ENCODE measurements at places on chromosomes 2 and 18. TPM values are rescaled to one million over a fixed set of nuclear protein-coding genes. Genes with fewer than 3 reads are reported as not detected.

GRCh38 chr2:71892896-71893295 lies 254.8 kb downstream of the CYP26B1 start:
- DNase-seq: no peak

- DNase-seq: no peak
Measured at GRCh38 chr2:162065767-162066166, 8.2 kb downstream of the DPP4 start.

DNA sequence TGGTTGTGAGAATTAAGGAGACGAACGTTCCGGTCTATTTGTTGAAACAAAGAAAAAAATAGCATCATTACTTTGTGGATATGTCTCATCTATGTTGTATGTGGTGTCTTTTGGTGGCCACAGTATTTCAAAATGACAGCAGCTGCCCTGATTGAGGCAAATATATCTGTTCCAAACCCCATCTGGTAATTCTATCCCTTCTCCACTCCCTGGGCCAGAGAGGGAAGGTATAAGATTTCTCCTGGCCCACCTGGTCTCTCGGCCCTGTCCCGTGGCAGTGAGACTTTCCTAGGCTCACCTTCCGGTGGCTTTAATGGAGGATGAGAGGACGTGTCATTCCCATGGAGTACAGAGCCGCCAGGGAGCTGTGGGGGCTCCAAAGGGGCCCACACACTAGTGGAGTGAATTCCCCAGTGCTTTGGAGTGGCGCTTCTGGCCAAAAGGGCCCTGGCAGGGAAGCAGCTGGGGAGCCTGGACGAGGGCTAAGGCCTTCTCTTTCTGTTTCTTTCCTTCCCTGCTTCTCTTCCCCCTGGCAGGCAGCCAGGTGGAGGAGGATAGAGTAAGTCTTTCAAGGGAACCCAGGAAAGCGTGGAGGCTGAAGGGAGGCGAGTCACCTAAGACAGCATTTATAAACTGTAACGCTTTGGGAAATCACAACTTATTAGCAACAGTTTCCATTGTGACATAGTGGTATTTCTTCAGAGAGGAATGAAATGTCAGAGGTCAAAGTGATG lies 5.6 kb downstream of the FOSL2 start:
- no peak for DNase-seq

The TRIB2 gene
- total RNA-seq: 166 TPM

The SOCS6 gene
- 2.9 TPM for total RNA-seq

DNA sequence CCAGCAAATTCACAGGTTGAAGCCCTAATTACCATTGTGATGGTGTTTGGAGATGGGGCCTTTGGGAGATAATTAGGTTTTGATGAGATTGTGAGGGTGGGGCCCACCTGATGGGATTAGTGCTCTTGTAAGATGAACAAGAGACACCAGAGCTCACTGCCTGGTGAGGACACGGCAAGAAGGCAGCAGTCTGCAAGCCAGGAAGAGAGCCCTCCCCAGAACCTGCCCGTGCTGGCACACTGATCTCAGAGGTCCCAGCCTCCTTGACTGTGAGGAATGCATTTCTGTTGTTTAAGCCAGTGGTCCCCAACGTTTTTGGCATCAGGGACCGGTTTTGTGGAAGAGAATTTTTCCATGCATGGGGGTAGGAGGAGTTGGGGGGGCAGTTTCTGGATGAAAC lies 240.7 kb downstream of the KLHL29 start:
- no peak for DNase-seq

DNA sequence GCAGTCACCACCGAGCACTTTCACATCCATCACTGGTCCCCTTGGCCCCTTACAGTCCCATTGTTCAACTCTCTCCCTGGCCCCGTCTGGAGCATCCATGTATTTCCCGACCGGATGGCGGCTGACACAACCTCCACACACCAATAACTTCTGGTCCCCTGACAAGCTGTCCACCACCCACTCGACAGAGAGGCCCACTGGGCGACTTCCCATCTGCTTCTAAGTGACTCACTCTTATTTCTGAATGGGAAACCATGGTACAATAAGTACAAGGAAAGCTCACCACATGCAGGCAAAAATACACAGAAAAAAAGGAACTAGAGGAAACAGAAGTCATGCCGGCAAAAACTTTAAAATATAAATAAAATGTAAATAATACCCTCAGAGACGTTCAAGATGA lies 82.9 kb upstream of the RAB12 start:
- DNase-seq: no peak

DNA sequence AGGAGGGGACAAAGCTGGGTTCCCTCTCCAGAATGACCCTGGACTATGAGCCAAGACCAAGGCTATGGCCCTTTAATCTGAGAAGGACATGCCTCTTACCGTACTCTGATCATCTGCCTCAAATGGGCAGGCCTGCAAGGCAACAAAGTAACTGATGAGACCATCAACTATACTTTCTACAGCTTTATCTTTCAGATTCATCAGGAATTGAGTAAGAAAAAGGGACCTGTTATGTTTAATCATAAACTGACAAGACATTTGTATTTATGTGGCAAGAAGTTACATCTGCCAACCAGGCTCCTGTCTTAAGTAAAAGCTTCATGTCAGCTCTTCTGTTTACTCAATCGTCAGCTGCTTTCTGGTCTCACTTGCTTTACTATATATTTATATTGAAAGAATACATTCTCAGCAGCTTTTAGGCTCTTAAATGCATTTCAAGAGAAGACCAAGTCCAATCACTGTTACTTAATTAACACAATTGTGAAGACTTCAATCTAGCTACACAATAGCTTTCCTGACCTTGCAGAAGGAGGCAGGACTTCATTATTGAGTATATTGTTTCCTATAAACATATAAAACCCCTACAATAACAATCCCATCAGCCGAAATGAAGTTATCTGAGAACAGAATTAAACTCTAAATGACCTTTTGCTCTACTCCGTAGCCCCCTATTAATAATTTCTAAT lies 163.8 kb downstream of the ETAA1 start:
- no peak for DNase-seq

The TRIM43 gene
- not detected for total RNA-seq

- no peak for DNase-seq
Measured at GRCh38 chr2:197248623-197249022, 62.0 kb downstream of the ANKRD44 start.

DNA sequence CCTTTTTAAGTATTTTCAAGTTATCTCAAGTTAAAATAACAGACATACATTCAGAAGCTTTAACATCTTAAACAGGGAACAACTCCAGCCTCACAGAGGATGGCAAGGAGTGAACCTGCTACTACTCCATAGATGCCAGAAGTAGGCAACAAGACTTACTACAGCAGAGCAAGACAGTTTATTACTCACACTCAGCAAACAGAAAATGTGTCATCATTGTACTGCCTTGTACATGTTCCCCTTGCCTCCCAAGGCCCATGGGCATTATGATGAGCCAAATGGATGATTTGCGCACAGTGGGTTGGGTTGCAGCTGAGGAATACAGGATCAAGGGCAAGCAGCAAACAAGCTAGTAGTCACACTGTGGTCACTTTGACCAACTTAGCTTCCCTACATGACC lies 80.6 kb upstream of the VRK2 start:
- no peak for DNase-seq

GRCh38 chr2:1968988-1969700 lies 224.8 kb upstream of the PXDN start:
- no peak for DNase-seq

DNA sequence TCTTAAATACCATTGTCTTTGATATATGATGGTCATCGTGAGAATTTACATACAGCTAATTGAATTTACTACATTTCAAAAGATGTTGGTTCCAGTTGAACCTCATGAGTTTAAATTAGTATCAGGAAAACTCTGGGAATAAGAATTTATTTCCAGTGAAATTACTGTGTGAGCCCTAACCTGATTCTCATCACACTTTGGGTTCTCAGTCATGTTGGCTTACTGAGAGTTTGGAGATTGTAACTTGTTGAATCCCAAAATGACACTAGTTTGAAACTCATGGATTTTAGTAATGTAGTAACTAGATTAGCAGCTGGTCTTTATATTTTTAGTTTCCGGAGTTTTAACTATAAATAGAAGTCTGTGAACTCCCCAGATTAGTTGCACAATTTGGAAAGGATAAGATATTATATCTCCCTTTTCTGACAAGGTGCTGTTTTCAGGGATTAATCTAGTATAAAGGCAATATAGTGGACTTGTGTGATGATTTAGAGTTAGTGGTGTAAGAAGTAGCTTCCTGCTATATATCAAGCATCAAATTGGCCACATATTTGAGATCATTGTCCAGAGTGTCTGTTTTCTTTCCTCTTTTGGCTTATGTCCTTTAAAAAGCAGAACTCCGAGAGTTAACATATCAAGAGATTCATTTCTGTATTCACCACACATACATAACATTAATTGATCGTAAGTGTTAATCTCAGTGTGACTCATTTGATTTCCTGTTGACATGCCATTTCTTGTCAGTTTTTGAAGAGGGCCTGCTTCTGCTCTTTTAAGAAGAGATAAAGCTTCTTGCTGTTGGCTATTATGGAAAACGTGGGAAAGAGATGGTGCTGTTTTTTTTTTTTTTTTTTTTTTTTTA lies 15.7 kb downstream of the NDUFV2 start:
- no peak for DNase-seq

DNA sequence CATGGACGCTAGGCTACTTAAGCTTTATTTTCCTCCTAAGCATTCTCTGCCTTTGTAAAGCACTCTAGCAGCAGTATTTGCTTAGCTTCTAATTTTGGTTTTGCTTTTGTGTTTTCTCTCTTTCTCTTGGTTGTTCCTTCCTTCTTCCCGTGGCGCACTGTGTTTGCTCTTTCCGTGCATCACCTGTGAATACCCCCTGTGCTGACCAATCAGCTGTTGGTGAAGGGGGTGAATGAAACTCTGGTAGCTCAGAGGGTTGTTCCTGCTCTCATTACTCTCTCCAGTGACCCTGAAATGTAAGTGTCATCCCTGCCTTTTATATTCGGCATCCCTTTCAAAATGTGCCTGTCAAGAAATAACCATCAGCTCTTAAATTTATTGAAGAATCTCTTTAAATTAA lies 45.5 kb upstream of the TNFRSF11A start:
- DNase-seq: no peak

The REG3G gene
- total RNA-seq: not detected

The UGT1A8 gene
- not detected for total RNA-seq

- DNase-seq: no peak
Measured at GRCh38 chr2:118510807-118511206, 336.6 kb downstream of the EN1 start.

The ERMN gene
- 10.2 TPM for total RNA-seq

DNA sequence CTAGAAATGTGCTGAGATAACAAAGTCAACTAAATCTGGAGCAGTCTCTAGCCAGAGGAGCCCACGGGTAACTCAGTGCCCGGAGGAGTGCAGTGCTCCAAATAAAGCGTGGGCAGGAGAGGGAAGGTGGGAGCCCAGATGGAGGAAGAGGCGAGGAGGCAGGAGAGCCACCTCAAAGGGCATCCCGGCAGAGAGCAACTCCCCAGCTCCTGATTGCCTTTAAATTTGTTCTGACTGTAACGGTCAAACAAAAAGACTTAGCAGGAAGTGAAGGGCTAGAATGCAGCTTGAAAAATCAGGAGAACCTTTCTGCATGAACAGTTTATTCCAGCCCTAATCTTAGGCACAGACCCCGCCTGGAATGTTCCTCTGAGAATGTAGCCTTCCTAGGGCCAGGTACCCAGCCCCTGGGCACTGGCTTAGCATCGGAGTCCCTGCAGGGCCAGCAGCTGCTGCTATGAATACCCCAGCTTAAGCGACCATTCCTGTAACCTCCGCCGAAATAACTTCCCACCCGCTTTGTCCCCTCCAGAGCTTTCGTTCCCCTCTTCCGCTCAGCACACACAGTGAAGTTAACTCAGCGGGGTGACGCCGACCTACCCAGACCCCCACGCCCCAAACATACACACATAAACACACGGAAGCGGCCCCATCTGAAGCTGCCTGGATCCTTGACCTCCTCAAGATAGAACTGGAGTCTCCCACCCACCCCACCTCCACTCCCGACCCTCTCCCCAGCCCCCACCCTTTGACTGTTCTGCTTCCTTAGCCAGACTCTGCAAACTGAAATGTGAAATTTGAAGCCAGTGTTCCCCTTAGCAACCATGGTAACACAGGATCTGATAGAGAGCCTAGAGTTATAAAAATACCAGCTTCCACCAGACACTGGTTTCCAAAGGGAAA lies 123.2 kb downstream of the SMAD7 start:
- DNase-seq: no peak

GRCh38 chr2:223854741-223855140 lies 17.4 kb upstream of the AP1S3 start:
- DNase-seq: no peak

DNA sequence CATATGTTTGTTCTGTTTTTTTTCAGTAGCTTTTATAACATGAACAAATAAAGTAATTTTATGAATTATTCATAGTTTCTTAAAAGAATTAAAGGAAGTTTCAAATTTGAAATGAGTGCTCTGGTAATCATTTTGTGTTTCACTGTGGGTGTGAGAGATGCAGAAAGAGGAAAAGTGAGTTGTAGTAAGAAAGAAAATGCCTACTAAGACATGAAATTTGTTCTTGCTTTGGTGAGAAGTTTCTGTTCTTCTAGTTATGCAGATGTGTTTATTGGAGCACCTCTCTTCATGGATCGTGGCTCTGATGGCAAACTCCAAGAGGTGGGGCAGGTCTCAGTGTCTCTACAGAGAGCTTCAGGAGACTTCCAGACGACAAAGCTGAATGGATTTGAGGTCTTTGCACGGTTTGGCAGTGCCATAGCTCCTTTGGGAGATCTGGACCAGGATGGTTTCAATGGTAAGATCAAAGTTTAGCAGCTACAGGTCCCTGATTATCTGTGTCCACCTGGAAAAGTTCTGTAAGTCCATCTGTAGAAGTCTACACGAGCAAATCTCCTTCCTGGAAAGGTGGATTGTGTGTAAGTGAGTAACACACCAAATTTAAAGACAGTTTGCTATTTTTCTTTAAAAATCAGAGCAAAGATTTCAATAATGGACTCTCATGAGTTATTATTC lies 51.4 kb downstream of the ITGAV start:
- DNase-seq: no peak

- peak; percentile 45 for DNase-seq
Measured at GRCh38 chr18:51110073-51110797, 80.2 kb downstream of the SMAD4 start.

DNA sequence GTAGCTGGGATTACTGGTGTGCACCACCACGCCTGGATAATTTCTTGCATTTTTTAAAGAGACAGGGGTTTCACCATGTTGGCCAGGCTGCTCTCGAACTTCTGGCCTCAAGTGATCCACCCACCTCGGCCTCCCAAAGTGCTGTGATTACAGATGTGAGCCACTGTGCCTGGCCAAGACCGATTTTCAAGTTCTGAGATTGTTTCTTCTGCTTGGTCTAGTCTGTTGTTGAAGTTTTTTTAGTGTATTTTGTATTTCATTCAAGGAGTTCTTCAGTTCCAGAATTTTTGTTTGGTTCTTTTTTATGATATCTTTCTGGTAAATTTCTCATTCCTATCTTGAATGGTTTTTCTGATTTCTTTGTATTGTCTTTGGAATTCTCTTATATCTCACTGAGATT lies 96.4 kb downstream of the ANKRD12 start:
- no peak for DNase-seq

- DNase-seq: no peak
Measured at GRCh38 chr2:238099714-238100048, 459 bp upstream of the ESPNL start.

The CYTIP gene
- total RNA-seq: 294 TPM

All from T-helper 17 cell (primary cell).